ENCODE measurements at places on chromosomes 12 and 14.

- no peak for DNase-seq
Observed at GRCh38 chr12:29415111-29415510, 34.1 kb upstream of the ERGIC2 start.

GRCh38 chr12:46179693-46180452 lies 89.0 kb downstream of the SLC38A1 start:
- DNase-seq, result no peak

GRCh38 chr12:79645235-79645630 lies 45.5 kb downstream of the PAWR start:
- DNase-seq, result no peak

- no peak for DNase-seq
Observed at GRCh38 chr12:42862055-42862454, 272.5 kb upstream of the PRICKLE1 start.

DNA sequence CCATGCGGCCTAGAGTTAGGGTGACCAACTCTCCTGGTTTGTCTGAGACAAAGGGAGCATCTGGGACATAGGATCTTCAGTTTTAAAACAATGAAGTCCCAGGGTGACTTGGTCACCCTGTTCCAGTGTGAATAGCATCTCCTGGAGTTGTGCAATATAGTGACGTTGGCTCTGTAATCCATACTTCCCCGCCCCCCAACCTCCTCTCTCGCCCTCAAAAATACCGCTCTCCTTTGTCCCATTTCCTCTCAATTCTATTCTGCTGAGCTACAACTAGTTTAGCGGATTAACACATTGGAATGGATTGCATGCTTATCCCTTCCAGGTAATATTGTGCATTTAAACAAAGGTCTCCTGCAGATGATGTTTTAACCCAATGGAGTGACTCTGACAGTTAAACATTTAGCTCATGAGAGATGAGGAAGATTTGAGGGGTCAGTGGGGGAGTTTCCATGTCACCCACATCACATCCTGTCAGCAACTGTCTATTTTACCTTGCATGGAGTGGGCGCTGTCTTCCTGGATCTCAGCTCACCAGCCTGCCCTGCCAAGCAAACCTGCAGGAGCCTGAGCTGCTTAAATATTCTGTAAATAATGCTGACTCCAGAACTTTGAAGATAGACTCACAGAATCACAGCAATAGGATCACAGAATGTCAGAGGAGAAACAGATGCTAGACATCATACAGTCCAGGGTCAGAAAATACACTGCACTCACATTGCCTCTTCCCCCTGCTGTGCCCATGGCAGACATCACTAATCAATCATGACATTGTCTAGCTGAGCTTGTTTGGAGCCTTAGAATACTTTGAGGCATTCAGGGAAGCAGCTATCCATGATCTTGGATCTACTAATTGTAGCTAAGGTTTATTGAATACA lies 43.0 kb downstream of the MAP1LC3B2 start:
- DNase-seq, result no peak

DNA sequence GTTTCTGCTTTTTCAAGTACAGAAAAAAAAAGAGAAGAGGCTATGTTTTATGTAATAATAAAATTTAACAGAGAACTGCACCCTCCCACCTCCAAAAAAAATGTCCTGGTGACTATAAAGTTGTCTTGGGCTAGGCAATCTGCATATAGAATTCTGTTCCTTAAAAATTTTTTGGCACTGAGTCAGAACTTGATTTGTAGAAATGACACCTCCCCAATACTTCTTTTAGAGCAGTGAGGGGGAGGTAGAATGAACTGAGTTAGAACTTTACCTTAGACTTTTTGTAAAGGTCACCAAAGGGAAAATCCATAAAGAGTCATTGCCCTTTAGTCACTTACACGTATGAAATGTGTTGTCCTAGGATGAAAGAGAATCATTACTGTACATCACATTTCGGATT lies 80.0 kb downstream of the BTG1 start:
- DNase-seq, result no peak

DNA sequence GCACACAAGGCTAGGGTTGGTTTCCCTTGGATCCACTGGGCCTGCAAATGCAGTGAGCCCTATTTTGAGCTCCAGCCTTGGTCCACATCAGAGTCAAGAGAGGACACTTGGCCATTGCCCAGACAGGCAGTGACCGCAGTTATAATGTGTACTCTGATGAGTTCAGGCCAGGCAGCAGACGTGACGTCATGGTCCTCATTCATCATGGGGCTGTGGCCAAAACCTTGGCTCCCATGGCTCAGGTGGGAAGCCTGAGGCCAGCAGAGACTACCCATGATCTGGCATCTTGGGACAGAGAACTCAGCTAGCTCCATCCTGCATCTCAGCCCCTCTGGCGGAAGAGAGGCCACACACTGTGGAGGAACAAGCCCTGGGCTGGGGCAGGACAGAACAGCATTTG lies 16.4 kb downstream of the TMEM63C start:
- no peak for DNase-seq

- no peak for DNase-seq
Observed at GRCh38 chr14:89890589-89890988, 63.9 kb downstream of the EFCAB11 start.

- no peak for DNase-seq
Observed at GRCh38 chr14:90671382-90672234, 144.6 kb downstream of the TTC7B start.

- no peak for DNase-seq
Observed at GRCh38 chr14:92316937-92317336, 6.0 kb upstream of the SLC24A4 start.
